ENCODE measurements at places on chromosomes 16 and 17.

DNA sequence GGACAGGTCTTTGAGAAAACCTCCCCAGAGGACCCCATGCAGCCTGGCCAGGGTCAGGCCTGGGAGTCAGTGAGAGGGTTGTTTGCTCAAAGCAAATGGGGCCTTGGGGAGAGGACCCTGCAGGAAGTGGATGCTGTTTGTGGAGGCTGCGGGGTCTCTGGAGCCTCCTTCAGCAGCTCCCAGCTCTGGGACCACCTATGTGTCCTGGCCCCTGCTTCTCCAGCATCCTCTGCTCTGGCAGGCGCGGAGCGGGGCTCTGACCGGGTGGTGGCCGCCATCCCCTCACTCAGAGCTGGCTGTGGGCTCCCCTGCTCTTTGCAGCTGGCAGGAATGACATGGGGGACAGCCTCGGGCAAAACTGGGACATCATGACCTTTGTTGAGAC, 29.8 kb upstream of the CIBAR2 start:
- no peak for DNase-seq

- no peak for DNase-seq
These were observed 12.4 kb upstream of the SUPT4H1 start for GRCh38 chr17:58364270-58364942.

DNA sequence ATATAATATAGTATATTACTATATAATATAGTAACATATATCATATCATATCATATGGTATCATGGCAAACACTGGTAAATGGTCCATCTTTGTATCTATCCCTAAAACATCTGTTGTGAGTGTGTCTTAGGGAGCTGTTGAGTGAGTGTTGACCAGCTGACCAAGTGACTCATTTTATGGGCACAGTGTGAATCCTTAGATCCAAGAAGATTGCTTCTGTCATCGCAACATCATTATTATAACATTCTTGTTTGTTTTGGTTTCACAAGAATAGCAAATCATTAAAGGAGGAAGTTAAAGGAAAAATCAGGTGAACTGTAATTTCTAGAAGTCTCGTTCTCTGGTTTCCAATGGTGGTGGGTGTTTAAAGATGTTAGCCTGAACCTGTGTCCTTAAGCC, 11.7 kb upstream of the MAF start:
- DNase-seq, result no peak

- no peak for DNase-seq
These were observed 129.1 kb downstream of the FTO start for GRCh38 chr16:53832896-53833544.

DNA sequence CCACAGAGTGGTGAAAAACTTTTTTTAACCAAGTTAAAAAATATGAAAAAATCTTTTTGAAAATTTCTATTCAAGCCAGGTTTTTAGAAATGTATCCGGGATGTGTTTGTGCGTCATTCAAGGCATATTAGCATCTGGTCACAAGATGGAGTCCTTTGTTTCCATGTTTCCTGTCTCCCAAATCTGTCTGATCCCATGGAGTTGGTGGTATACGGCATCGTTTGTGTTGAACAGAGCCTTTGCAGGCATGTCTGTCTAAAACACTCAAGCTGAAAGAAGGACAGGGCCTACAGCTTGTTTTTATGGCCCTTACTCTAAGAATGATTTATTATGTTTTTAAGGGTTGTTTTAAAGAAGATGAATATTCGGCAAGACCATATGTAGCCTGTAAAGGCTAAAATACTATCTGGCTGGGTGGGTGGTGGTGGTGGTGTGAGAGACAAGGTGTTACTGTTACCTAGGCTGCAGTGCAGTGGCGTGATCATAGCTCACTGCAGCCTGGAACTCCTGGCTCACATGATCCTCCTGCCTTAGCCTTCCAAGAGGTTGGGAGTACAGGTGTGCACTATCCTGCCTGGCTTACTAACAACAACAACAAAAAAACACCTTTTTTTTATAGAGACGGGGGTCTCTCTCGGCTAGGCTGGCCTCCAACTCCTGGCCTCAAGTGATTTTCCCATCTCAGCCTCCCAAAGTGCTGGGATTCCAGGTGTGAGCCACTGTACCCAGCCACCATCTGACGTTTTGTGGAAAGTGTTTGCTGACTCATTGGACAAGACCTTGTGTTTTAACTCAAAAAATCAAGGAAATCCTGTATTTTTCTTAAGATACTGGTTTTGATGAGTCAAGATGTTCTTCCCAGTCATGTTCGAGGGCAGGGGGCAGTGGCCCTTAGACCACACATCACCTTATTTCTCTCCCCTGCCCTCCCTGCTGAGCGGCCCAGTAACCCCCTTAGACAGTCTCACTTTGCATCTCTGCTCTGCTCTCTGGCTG, 52.2 kb downstream of the NDE1 start:
- DNase-seq, result no peak

DNA sequence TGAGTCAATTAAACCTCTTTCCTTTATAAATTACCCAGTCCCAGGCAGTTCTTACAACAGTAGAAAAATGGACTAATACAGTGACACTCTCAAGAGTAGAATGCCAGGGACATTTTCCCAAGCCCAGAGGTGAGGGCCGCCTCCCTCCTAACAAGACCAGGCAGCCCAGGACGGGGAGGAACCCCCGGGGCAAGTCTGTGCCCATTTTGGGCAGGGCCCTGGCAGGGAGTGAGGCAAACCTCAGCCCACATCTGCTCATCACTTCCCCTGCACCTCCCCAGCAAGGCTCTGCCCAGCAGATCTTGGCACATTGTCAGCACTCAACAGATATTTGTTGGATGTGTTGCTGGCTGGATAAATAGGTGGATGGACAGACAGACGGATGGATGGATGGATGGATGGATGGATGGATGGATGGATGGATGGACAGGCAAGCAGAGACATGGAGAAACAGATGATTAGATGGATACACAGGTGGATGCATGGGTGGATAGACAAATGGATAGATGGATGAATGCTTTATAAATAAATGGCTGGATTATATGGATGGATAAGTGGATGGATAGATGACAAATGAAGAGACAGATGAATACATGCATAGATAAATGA, 271.3 kb downstream of the PARN start:
- DNase-seq, result no peak

- no peak for DNase-seq
These were observed 66.7 kb downstream of the MMD start for GRCh38 chr17:55354941-55355340.

DNA sequence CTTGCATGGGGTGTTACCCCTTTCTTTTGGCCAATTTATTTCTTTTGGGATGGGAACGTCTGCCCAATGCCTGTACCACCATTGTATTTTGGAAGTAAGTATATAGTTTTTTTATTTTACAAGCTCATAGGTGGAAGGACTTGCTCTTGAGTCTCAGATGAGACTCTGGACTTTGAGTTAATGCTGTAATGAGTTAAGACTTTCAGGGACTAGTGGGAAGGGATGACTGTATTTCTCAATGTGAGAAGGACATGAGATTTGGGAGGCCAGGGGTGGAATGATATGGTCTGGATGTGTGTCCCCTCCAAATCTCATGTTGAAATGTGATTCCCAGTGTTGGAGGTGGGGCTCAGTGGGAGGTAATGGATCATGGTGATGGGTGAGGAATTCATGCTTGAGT, 49.1 kb downstream of the HNF1B start:
- no peak for DNase-seq

- DNase-seq, result no peak
These were observed 3.2 kb downstream of the DDX52 start for GRCh38 chr17:37640015-37640414.

- DNase-seq, result no peak
These were observed 17.8 kb downstream of the SAP30BP start for GRCh38 chr17:75684924-75685323.

DNA sequence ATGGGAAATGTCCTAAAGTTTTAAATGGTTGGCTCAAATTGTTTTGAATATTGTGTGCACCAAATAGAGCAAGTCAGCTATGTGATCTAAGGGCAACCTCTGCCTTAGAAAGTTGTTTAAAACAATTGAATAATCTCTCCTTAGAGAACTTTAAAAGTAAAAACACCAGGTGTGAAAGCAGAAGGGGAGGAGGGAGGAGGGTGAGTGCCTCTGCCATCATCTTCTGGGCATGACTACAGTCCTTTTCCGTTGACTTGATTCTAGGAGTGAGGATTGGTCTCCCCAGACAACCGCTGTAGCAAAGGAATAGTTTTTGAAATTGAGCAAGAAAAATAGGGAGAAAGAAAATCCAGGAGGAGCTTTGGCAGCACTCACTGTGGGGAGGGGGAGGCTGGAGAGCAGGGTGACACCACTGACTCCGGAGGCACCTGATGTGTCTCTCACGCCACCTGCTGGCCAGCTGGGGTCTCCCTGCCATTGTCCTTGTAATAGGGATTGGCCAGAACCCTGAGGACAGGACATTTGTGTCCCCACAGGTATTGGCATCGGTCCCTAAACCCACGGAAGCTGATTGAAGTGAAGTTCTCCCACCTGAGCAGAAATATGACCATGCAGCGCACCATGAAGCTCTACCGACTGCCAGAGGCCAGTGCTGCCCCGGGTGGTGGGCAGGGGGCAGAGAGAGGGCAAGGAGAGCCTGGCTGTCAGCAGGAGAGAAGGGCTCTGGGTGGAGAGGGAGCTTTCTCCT, 33.3 kb downstream of the PLCD3 start:
- DNase-seq, result peak; percentile 64

DNA sequence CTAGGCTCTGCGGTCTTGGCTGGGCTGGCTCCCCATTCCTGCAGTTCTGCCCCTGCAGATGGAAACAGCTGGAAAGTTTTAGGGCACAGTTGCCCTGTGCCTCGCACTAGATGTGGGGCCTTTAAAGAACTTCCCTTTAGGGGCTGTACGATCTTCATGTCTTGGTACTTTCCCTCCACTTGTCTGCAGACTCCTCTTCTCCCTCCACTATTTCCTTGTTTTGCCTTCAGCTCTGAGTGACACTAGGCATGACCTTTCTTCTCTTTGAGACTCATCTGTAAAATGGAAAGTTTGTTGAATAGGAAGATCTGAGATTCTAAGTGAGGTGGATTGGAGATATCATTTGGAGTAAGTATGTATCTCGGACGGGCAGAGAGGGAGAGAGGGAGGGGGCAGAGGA, 6.3 kb upstream of the TAC4 start:
- no peak for DNase-seq

- no peak for DNase-seq
These were observed 29.0 kb downstream of the ETV4 start for GRCh38 chr17:43517161-43517560.

DNA sequence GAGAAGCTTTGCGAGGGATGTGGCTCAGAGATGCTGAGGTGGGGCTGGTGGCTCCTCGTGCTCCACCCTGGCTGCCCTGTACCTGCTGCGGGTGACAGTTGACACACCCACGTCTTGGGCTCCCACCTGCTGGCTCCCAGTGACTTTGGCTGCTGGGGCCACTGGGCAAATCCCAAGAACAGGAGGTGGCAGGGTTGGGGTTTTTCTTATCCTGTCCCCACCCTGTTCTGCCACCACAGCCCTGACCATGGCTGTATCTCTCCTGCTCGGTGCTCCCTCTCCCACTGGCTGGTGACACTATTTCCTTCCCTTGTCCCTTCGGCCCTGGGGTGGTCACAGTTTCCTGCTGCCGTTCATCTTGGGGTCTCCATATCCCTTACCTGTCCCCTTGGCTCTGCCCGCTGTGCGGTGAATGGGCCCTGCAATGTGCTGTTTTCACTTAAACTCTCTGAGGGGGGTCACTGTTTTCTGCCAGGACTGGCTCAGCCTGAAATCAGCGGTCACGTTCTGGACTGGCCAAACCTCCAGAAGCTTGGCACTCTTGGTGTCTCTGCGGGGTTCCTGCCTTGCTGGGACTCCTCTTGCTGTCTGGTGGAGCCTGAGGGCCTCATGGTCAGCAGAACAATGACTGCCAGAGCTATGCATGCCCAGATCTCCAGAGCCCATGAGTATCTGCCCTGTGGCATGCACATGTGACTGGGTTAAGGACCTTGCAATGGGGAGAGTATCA, 144.2 kb downstream of the IRF8 start:
- no peak for DNase-seq

Measured in activated CD4-positive, alpha-beta T cell treated with anti-CD3 and anti-CD28 coated beads for 1 hour (primary cell).